ENCODE measurements at places on chromosomes 12 and 14. TPM values are rescaled to one million over a fixed set of nuclear protein-coding genes. Genes with fewer than 3 reads are reported as not detected.

LRR1 gene
- total RNA-seq = 42.6 TPM

KLRC3 gene
- not detected for total RNA-seq

RPS6KA5 gene
- total RNA-seq = 5.3 TPM

CLEC12A gene
- not detected for total RNA-seq

EML1 gene
- 16.1 TPM for total RNA-seq

RARG gene
- total RNA-seq = 69.7 TPM

ADAMTS20 gene
- total RNA-seq = 6.0 TPM

PRR13 gene
- 150 TPM for total RNA-seq

RBP5 gene
- 5.4 TPM for total RNA-seq

TMEM260 gene
- 22.5 TPM for total RNA-seq

SERPINA10 gene
- total RNA-seq = not detected

KRT4 gene
- not detected for total RNA-seq

GRIN2B gene
- total RNA-seq = 1.6 TPM

AP1G2 gene
- 115 TPM for total RNA-seq

MARCHF9 gene
- total RNA-seq = 6.2 TPM

SCNN1A gene
- 108 TPM for total RNA-seq

ANO2 gene
- total RNA-seq = 4.0 TPM

SLC17A8 gene
- total RNA-seq = 0.26 TPM

MEG3 gene
- total RNA-seq = 534 TPM

PIK3C2G gene
- total RNA-seq = not detected

FAIM2 gene
- 0.18 TPM for total RNA-seq
